NCI-H1105 treated with DMSO at 0.1 percent for 48 hours (cell line): ENCODE measurements at places on chromosomes 7 and 10.

DNA sequence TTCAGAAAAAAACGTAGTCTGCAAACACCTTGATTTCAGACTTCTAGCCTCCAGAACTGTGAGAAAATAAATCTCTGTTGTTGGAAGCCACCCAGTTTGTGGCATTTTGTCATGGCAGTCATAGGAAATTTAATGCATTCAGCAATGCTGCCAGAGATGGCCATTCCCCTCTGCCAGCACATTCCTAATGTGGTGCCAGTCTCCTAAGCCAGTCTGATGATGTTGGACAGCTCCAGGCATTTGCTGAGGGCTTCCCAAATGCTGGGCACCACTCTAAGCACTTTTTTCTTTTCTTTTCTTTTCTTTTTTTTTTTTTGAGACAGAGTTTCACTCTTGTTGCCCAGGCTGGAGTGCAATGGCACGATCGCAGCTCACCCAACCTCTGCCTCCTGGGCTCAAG lies 666.7 kb upstream of the C7orf33 start:
- DNase-seq, result no peak

DNA sequence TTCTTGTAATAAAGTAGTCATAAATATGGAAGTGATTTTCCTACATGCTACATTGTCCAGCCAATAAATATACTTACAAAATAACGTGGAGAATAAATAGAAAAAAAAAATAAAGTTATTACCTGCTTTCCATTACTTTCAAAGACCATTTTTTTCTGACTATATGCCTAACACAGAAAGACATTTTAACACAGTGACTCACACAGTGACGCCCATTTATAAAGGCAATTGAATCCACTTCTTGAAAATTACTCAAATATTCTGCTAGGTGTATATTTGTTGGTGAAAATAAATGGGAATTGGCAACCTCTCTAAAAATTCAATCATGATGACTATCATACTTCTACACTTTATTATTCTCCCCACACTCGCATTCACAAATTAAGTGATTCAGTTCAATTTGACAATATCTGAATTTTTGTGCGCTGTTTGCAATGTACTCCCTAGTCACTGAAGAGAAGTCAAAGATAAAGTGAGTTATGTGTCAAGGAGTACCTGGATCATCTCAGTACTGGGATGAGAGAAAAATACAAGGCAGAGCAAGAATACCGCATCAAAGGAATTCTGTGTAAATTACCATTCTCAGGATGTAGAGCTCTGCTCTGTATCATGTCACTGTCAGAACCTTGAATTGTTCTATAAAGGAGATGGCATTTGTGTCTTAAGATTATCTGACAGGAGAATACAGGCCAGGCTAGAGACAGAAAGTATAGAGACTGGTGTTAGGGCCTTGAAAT lies 642.7 kb downstream of the IPMK start:
- DNase-seq, result no peak

GRCh38 chr10:58028597-58029366 lies 238.9 kb downstream of the IPMK start:
- no peak for DNase-seq

GRCh38 chr7:30166155-30166840 lies 31.5 kb downstream of the MTURN start:
- DNase-seq, result peak; percentile 17

- peak; percentile 66 for DNase-seq
These were observed 79.0 kb upstream of the LSM8 start for GRCh38 chr7:118104812-118105441.

DNA sequence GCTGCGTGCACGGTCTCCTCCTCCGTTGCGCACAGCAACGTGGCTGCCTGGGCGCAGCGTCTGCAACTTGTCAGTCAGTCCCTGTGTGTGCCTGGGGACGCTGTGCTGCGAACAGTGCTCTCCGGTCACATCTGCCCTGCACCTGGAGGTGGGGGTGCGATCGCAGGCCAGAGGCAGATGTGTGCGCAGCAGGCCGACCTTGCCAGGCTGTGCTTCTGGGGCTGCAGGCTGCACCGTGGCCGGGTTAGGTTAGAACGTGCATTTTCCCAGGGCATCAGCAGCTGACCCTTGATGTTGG lies 8.2 kb upstream of the GET4 start:
- DNase-seq, result no peak

DNA sequence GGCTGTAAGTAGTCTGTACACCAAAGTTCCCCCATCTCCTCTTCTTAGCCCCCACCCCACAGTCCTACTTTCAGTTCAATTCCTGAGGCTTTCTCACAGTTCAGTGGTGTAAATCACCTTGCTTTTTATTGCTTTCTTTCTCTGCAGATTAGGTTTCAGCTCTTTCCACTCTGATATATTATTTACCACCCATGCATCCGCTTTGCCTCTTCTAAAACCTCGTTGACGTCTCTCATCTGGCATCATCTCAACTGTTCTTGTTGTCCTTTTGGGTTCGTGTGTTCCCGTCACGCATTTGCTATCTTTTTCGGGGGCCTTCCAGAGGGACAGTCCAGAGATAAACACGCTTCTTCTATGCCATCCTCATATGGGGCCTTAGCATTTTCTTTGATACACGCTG lies 597.9 kb upstream of the DPP6 start:
- no peak for DNase-seq

- no peak for DNase-seq
These were observed 27.2 kb downstream of the ANKRD16 start for GRCh38 chr10:5862360-5862961.

DNA sequence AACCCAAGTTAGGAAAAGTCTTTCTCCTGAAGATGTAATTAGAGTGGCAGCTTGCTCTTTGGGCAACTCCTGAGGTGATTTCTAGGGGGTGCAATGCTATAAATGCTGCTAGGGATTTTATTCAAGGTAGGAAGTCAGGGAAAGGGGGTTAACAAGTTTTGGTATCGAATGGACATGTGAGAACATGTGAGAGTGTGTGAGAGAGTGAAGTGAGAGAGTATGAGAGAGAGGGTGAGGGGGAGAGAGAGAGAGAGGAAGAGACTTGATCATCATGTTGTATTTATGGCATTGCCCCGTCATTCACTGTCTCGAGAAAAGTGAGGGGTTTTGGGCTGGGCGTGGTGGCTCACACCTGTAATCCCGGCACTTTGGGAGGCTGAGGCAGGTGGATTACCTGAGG lies 50.9 kb downstream of the MCU start:
- no peak for DNase-seq

DNA sequence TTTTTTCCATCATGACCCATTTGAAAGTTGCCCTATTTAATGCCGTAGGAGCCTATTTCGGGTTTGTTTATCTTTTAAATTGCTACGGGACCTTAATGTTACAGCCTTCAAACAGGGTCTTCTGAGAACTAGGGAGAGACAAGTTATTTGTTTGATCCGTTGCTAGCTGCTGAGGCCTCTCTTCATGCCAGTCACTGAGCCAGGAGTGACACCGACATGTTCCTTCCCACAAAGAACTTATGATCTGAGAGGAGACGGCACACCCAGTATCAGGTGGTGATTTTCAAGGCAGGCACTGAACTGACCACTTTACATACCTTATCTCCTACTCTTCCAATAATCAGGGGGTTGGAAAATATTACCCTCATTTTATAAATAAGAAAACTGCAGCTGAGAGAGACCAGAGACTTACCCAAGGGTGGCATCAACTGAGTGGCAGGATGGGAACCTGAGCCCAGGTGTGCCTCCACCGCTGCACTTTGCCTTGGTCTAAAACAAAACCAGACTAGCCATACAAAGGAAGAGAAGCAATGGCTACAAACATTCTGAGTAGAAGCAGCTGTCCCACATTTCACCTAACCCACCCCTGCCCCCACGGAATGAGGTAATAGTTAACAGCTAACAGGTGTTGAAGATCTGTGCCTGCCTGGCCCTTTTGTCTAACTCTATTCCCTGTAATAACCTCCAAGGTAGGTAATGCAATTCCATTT lies 40.5 kb downstream of the PPP1R3C start:
- peak; percentile 42 for DNase-seq

DNA sequence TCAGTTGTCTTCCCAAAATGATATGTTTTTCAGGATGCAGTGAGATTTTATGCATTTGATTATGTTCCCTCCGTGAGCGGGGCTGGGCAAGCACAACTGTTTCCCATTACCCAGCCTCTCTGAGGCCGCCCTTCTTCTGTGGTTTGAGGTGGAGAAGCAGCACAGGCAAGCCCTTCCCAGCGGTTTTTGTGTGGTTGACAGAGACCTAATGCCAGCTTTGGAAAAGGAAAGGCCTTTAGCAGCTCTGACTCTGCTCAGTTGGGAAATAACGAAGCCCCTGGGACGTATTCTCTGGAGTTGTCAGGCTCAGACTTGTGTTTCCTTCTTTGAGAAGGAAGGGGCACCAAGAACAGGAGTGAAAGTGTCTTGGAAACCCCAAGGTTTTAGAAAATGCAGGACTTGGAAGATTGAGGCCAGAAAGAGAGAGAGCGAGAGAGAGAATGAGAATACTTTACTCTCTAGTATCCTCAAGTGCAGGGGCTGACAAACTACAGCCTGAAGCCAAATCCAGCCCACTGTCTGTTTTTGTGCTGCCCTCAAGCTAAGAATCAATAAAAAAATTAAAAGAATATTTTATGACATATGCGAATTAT lies 20.6 kb upstream of the PDCD4 start:
- no peak for DNase-seq

DNA sequence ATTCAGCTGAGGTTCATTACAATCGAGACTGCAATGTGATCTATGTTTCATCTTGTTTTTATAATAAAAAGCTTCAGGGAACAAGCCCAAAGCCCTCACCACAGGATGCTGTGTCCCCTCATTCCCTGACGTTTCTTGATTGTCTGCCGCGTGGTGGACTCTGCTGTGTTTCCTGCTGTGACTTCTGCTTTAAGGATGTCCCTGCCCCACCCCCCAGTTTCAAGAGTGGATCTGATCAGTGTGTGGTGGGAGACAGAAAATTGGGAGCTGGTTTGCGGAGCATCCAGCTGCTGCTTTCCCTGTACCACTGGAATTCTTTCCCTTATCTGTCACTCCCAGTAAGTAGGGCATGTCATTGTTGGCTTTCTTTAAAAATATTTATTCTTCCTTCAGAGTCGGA lies 86.2 kb downstream of the CREM start:
- no peak for DNase-seq

- no peak for DNase-seq
These were observed 348.1 kb downstream of the TFEC start for GRCh38 chr7:115682507-115682906.

DNA sequence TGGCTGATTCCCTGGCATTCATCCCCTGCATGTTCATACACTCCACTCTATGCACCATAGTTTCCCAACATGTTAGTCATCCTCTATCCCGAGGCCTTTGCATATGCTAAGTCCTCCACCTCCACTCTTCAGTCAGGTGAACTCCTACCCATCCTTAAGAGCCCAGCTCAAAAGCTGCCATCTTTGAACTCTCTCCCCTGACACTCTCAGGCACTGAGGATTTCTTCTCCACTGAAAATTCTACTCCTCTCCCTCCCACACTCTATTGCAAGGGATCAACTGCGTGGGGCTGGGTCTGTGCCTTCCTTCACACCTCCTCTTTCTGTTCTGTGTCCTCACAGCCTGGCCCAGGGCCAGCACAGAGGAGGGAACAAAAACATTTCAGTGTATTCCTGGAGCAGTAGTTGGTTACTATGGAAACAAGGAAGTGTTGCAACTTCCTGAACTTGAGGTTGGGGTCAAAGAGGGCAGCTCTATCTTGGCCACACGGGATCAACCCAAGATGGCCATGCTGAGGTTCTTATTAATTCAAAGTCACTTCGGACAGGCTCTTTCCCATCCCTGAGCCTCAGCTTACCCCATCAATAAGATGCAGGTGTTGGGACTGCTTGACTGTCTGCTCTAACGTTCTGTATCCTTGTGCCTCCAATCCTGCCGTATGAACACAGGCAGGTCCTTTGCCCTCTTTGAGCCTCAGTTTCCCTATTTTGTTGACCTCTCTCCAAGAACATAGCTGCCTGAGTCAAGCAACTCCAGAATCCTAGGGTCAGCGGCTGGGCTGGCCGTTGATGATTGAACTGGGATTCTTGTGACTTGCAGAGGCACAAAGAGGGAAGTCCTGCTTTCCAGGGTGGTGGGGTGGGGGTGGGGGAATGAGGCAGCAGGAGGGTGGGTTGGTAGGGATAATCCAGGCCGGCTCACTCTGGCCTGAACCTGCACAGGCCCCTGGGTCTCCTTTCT lies 15.5 kb downstream of the ZMIZ1 start:
- peak; percentile 19 for DNase-seq

DNA sequence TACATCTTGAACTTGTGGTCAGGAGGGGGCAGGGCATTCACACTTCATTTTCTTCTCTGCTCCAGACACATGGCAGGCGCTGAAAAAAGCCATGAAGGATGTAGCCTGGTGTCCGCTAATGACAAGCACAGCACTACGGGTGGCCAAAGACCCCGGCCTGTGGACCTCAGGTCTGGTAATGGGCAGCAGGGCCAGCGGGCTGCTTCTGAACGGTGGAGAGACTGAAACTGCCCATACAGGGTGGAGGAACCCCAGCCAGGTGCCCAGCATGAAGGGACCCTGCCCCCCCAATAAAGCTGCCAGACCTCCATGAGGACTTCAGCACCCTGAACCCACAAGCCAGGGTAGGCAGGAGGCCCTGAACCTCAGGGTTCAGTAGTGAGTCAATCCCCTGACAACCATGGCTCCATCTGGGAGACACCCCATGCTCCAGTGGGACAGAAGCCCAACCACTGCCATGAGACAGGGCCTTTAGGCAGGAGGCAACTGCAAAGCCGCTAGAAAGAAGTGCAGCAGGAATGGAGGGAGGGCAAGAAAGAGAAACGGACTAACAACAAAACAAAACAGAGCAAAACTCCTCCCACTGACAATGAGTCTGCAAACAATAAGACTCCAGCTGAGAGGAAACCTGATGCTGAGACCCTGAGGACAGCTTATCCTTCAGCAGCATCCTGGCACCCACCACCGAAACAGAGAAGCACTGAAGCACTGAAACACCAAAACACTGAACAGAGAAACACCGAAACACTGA lies 140.2 kb upstream of the PPP2R2D start:
- no peak for DNase-seq

DNA sequence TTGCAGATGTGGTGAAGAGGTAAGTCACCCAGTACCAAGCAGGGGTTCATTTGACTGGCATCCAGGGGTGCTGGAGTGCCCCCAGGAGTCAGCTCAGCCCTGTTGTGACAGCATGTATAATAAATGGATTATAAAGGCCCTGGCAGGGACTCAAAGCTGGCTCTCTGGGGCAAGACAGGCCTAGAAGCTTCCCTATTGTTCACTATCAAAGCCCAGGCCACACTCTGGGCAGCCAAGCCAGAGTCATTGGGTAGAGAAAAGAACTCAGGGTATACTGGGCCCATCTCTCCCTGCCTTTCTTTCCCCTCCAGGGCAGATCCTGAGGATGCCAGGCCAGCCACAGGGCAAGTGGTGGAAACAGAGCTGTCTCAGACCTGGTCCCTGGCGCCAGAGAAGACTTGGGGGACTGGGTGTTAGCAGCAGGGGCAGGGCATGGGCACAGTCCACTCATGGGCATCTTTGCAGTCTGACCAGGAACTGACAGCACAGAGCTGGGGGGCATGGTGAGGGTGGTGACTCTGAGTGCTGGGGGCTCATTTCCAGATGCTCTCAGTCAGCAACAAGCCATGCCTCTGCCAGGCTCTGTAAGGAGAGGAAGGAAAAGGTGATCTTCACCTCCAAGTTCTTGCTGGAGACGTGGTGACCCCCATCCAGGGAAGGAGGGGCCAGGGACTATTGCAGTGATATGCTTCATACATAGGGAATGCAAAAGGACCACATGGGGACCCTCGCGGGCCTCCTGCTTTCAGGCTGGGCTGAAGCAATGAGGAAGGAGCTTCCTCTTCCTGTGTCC lies 11.7 kb downstream of the RBP3 start:
- DNase-seq, result no peak

GRCh38 chr7:98231493-98232262 lies 20.4 kb downstream of the TECPR1 start:
- no peak for DNase-seq

- DNase-seq, result no peak
These were observed 24.0 kb upstream of the HABP2 start for GRCh38 chr10:113528876-113529275.
